ENCODE measurements at places on chromosomes 16 and 17. TPM values are rescaled to one million over a fixed set of nuclear protein-coding genes. Genes with fewer than 3 reads are reported as not detected.

CDT1 gene
- 1.2 TPM for total RNA-seq

NTN3 gene
- 3.3 TPM for total RNA-seq

SETD1A gene
- 1.6 TPM for total RNA-seq

- DNase-seq = no peak
Measured at GRCh38 chr16:4679850-4680636, 13.3 kb upstream of the NUDT16L1 start.

DNA sequence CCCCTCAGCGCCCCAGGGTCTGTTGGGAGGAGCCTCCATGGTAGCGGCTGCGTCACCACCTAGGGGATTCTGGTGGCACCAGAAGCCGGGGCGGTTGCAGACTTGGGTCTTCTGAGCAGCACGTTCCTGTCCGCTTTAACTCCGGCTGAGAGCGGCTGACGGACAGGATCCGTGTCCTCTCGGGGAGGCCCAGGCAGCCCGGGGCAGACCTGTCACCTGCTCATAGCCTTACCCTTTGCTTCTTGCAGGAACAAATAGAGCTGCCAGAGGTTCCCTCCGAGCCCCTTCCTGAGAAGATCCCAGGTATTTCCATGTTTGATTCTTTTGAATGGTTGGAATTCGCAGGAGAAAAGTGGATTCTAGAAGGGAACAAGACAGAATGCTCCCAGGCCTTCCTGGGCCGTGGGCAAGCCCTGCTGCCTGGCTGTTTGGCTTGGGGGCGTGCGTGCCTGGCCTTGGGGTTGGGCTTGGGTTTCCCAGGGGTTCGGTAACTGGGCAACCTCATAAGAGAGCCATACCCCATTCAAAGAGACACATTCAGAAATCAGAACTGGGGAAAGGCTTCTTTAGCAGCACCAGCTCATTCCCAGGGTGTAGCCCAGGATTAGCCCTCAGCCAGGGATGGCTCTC lies 6.6 kb downstream of the CHMP6 start:
- DNase-seq = peak; percentile 7

DNA sequence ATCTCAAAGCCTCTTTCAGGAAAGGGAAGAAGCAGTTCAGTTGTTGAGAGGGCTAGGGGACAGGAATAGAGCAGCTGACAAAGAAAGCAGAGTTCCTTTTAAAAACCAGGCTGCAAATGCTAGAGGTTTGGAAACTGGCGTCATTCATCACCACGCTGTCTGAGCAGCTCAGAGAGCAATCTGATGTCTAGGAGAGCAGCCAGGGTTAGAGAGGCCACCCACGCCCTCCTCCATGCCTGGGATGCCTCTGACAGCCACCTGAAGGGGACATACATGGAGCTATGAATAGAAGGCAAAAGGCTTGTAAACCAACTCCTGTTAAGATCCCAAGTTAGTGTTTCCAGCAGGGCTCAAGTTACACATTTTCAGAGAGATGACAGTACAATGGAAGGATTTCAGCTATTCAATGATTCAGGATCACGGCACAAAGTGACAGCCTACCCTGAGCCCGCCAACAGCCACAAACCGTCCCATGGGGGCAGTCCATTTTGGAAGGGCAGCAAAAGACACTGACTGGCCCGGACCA lies 12.4 kb downstream of the RAB5C start:
- no peak for DNase-seq

- no peak for DNase-seq
Measured at GRCh38 chr16:70713342-70713741, 27.5 kb upstream of the MTSS2 start.
